Natural killer cell treated with Interleukin-12 subunit alpha and Interleukin-12 subunit beta and Interleukin-15 and Interleukin-18, amount 100 ng/mL, for 72 hours (primary cell): ENCODE measurements at places on chromosomes 5 and 9.

DNA sequence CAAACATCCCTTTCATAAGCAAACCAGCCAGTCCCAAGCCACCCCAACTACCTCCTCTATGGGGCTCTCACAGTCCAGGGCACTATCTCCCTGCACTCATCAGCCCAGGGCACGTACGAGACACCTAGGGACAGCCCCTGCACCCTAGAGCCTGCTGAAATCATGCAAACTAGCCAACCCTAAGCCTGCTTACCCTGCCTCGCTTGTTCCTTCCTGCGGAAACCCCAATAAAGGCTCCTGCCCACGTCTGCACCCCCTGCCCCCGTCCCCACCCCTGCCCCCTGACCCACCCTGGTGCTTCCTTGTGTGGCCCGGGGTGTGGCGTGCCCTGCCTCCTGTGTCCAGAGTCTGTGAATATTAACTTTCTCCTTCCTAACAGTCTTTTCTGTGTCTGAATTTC is 135.9 kb downstream of the GADD45G start:
- DNase-seq: no peak

GRCh38 chr5:162384225-162384624 is 316.7 kb downstream of the GABRG2 start:
- DNase-seq: no peak

GRCh38 chr9:80797101-80797829 is 892.1 kb downstream of the TLE1 start:
- DNase-seq: no peak

DNA sequence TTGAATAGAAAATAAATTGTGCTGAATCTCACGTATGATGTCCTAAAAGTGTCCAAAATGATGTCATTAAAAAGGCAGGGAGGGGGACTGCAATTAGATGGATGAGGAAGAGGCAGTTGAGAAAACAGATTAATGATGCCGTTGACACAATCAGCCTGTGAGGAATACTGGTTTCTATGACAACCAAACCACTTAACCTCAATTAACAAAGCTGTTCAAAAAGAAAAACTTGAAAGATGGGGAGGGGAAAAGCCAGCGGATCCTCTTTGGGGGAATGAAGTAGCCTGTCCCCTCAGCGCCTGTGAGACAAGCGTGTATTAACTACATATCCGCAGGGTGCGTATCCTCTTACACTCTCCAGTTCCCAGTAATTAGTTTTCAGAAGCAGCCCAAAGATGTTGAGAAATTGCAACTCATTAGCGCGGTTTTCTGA is 160.7 kb downstream of the TTC39B start:
- DNase-seq: no peak
